ENCODE measurements at places on chromosomes 1 and 21.

DNA sequence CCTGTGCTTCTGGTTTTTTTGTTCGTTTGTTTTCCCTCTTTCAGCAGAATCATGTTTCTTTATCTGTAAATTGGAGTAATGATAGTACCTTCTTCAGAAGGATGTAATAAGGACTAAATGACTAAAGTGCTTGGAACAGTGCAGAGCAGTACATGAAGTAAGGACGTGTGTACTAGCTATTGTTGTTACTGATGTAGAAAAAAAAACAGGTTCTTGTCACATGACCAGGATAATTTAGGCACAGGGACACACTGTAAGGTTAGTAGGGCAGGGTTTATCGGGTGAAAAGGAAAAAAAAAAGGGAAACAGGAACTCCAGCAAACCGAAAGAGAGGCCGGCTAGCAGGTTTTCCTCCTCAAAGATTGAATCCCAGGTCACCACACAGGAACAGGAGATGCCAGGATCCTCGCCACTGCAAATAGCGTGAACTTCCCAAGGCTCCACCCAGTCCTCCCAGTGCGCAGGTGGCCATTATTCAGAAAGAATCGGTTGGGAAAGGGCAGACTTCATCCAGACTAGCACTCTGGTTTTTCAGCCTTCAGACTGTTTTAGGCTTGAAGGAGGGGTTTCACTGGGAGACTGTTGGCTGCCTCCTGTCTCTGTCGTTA, 63.8 kb upstream of the PRRC2C start:
- no peak for DNase-seq

- no peak for DNase-seq
Observed at GRCh38 chr1:43803646-43804045, 96.3 kb downstream of the ST3GAL3 start.

DNA sequence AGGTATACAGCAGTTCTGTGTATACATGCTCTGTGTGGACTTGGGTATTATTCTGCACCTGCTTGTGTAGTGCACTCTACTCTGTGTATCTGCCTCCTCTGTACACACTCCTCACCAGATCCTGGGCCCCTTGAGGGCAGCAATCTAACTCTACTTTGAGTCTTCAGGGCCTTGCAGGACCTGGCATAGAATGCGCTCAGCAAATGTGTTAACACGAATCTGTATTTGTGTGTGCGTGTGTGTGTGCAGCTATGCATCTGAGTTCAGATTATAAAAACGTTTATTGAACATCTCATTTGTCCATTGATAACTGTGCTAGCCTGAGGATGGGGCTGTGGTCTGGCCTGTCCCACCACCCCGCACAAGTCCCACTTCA, 3.9 kb upstream of the MEF2D start:
- DNase-seq = no peak

- DNase-seq = no peak
Observed at GRCh38 chr1:29646161-29646775, 409.9 kb downstream of the PTPRU start.

DNA sequence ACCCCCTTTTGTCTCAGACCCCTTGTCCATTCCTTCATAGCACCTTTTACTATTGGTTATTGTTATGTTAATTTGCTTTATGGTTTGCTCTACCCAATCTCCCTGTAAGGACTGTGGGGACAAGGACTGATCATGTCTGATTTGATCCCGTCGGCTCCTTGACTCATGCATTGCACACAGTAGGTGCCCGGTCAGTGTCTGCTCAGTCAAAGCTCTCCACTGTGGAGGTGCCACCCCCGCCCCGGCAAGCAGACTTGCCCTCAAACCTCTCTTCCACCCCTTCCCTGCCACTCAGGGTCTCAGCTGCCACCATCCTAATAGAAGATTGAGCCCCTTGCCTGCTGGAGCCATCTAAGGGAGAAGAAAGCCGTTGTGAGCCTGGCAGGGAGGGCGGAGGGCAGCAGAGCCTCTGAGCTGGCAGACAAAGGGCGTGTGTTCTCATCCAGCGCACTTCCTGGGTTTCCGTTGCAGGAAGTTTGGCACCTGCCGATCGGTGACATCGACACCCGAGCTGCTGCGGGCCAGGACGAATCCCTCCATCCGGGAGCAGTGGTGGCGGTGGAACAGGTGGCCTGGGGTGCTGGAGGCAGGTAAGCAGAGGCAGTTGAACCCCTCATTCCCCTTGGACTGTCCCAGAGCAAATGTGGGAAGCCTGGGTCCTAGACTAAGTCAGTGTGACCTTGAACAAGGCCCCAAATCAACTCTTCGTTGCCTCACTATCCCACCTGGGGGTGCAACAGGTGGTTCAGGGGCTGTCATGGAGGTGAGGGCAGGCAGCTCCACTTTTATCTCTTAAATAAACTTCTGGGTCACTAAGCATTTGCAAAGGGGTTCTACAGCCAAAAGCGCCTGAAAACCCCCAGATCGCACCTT, 2.2 kb upstream of the FBLIM1 start:
- DNase-seq = no peak

GRCh38 chr21:16709866-16710550, 802.8 kb upstream of the CXADR start:
- peak; percentile 70 for DNase-seq

GRCh38 chr1:161267321-161267720, 8.8 kb downstream of the PCP4L1 start:
- no peak for DNase-seq

Measured in fibroblast of upper back skin (primary cell).